Small intestine (tissue), 16 donors: ENCODE measurements at places on chromosomes 12 and 14. TPM values are rescaled to one million over a fixed set of nuclear protein-coding genes. Genes with fewer than 3 reads are reported as not detected.

DNA sequence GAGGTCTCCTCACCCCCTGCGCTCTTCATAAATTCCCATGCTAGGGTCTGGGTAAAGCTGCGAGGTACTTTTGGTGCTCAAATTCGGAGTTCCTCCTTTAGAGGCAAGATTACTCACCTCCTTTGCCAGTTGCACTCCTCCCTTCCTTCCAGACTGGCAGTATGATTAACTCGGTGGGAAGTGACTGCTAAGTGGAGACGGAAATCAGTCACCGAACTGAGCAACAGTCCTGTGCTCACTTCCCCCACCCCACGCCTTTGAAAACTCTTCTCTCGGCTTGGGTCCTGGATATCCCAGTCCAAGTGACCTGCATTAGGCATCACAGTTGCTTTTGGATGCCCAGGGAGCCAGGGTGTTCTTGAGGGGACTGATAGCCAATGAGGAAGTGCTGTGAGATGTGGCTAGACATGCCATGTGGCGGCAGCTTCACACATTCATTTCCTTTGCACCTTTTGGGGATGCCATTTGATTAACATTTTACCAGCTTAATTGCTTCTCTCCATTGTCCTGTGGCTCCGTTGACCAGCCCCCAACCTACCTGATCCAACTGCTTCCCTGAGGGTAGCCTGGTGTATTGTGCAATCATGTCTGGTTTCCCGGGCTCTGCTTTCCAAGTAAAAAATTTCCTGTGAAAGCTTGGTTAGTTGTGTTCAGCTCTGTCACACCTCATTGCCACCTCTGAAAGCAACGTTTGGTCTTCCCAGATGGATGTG, 840 bp downstream of the PNP start:
- DNase-seq, result peak; percentile 72

- no peak for DNase-seq
Observed at GRCh38 chr14:95467657-95468056, 48.8 kb downstream of the SYNE3 start.

GRCh38 chr14:95445676-95446075, 70.8 kb downstream of the SYNE3 start:
- no peak for DNase-seq

DNA sequence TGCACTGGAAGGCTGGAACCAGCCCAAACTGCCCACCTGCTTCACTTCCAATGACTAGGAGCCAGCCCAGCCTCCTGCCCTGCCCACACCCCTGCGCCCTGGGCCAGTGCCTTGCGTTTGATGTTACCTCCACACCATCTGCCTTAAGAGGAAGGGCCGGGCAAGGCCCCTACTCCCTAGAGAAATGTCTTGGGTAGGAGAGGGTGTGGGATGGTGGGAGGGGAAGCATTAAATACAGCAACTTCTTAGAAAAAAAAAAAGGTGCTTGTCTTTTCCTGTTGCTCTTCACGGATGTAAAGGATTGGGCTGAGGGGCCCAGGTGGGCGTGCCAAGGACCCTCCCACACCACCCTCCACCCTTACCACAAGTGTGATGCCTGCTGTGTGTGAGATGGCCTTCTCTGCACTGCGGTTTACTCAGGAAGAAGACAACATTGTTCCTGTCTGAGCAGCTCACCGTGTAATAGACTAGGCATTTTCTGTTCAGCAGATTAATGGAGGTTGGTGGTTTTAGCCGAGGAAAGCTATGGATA, 99.9 kb downstream of the NINJ2 start:
- peak; percentile 49 for DNase-seq

DNA sequence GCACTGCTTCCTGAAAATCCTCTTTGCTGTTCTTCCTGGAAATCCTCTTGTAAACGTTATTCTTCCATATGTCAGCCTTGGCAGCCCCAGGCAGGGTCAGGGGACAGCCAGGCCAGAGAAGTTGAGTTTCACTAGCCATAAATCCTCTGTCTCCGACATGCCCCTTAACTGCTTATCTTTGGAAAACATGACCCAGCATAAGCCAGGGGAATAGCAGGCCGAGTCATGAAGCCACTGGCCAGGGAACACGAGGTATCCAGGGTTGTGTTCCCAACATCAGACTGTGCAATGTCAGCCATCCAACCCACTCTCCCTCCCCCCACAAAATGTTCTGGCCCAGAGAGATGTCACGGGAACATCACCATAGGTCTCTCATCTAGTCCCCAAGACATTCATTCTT, 453.9 kb downstream of the MED13L start:
- DNase-seq, result no peak

DNA sequence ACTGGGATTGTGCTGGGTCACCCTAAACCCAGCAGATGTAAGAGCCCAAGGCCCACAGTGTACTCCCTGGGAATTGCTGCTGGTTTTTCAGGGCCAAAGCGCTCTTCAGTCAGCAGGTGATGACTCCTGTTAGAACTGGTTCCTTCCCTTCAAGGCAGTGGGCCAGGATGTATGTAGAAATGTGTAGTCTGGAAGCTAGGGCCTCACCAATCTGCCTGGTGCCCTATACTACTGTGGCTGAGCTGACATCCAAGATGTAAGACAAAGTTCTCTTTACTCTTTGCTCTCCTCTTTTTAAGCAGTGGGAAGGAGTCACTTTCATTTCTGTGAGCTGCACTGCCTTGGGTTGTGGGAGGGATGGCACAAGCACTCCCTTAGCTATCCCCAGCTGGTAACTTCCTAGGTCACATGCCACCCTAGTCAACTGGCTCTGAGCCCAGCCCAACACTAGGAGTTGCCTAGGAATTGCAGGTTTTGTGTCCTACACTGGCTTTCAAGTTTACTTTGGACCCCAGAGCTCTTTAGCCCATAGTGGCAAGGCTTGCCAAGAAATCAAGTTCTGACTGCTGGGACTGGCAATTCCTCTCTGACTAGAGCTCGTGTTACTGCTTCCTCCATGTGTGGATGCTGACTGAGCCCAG, 249.2 kb downstream of the C12orf50 start:
- no peak for DNase-seq

GRCh38 chr12:49541911-49542505, 3.2 kb downstream of the KCNH3 start:
- no peak for DNase-seq

DNA sequence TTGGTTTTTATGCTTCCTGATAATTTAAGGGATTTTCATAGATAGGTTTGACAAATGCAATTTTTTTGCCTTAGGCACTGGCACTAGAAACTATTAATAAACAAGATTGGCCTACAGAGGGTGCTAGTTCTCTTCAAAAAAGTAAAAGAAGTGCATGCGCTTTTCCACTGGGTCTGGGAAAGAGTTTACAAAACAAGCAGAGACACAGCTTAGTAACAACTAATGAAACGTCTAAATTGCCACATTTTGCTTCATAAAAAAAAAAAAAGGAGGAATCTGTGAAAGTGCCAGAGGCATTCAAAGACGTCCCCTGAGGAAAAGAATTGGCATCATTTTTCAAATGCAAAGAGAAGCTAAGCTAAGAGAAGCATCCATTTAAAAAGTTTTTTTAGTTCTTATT, 58.3 kb upstream of the EEA1 start:
- DNase-seq, result peak; percentile 78

GRCh38 chr12:117580015-117580717, 218.7 kb upstream of the NOS1 start:
- DNase-seq, result no peak

- DNase-seq, result no peak
Observed at GRCh38 chr14:106670011-106670410, 1143.6 kb downstream of the TMEM121 start.

Gene NGB
- polyA plus RNA-seq, result 0.81 TPM

Gene ITGB7
- polyA plus RNA-seq, result 9.2 TPM

Gene CAPS2
- polyA plus RNA-seq, result 3.1 TPM

Gene FSCB
- not detected for polyA plus RNA-seq

Gene TAS2R30
- polyA plus RNA-seq, result not detected
